ENCODE measurements at places on chromosomes 13 and 19.

- DNase-seq = no peak
Measured at GRCh38 chr13:71291842-71292146, 575.2 kb downstream of the DACH1 start.

GRCh38 chr13:109747524-109747923 is 38.9 kb downstream of the IRS2 start:
- no peak for DNase-seq

DNA sequence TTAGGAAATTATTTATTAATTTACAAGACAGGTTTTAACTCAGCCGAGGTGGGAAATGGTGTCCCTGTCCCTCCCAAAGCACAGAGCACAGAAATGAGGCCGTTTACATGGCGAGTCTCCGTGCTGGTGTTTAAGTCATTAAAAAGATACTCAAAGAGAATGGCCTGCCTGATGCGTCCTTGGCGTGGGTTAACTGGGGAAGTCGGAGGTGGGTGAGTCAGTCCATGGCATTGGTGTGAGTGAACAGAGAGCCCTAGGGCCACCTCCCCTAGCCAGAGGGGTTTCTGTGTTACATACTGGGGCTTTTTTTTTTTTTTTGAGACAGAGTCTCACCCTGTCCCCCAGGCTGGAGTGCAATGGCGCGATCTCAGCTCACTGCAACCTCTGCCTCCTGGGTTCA is 3.9 kb downstream of the FEM1A start:
- no peak for DNase-seq

- DNase-seq = no peak
Measured at GRCh38 chr13:38814331-38814730, 127.5 kb downstream of the FREM2 start.

DNA sequence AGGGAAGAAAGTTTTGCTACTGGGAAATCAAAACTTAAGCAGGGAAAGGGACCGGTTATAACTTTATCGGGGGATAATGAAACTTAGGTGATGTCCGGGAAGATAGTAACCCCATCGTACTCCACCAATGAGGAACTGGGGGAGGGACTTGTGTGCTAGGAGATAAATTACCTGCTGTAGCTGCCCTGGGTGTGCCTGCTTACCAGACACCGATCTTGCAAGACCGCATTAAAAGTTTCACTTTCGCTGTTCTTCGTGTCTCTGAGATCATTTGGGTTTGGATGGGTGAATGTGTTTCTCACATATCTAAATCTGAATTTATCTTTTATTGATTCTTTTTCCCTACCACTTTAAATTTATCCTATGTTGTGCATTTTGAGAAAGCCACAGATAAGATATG is 381.4 kb downstream of the SLITRK6 start:
- DNase-seq = no peak

- DNase-seq = no peak
Measured at GRCh38 chr13:29281932-29282495, 313.5 kb downstream of the SLC7A1 start.

GRCh38 chr13:92806215-92806614 is 420.4 kb upstream of the GPC6 start:
- DNase-seq = no peak

GRCh38 chr19:3759482-3760254 is 1.8 kb downstream of the APBA3 start:
- DNase-seq = no peak

DNA sequence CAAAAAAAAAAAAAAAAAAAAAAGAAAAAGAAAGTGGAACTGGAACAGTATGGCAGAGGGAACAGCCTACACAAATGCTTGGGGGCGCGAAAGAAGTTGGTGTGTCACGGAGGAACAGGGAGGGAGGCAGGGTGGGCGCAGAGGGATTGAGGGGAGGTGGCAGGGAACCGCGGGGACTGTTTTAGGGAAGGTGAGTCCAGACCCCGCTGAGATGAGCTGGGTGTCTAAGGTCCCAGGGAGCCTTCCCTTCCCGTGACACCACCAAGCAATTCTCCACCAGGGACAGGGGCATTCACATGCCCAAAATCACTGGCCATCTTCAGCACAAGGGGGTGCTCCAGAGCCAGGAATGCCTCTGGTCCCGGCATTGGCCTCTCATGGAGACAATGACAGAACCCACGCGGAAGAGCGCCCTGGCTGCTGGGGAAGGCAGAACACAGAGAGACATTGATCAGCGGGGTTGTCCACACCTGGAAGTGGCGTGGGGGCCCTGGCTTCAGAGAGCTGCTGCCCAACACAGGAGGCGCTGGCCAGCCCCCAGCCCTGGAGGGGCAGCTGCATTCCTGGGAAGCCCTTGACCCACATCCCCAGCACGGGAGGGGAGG is 6.9 kb downstream of the PEAK3 start:
- no peak for DNase-seq

GRCh38 chr13:103007427-103007762 is 58.8 kb downstream of the SLC10A2 start:
- DNase-seq = no peak

DNA sequence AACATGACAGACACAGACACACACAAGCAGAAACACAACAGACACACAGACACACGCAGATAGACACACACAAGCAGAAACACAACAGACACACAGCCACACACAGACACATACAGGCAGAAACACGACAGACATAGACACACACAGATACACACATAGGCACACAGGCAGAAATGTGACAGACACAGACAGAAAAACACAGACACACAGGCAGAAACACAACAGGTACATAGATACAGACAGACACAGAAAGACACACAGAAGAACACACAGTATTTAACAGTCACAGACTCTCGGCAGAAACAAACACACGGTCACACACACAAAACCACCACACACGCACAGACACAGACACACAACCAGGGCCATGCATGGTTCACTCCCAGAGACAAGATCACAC is 905 bp downstream of the TBXA2R start:
- no peak for DNase-seq

GRCh38 chr19:13665125-13665905 is 99.0 kb upstream of the MRI1 start:
- no peak for DNase-seq

DNA sequence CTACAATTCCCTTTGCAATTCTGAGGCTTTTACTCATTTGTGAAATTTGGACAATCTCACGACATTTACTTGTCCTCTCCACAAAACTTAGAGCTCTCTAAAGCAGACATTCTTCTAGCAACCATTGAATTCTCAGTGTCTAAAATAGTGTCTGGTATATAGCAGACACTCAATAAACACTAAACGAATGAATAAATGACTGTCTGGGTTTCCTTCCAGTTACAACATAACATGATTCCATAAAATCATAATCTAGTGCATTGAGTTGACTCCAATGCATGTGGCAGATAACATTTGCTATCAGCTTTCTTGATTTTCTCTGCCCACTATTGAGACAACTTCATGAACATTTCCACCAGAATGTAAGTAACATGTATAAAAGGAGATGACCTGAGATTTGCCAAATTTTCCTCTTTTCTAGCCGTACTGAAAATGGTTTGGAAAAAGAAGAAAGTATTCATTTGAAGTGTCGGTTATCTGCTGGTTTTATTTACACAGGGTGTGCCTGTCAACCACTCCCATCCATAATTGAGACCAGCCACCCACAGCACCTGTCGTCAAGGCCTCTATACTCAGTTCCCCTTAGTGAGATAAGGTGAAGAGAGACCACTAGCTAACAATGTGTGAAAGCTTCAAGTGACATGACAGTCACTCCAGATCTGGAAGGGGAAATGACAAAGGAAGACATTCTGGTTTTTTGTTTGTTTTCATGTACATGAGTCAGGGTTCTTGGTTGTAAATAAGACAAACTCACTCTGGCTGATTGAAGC is 4.8 kb upstream of the SERP2 start:
- no peak for DNase-seq

DNA sequence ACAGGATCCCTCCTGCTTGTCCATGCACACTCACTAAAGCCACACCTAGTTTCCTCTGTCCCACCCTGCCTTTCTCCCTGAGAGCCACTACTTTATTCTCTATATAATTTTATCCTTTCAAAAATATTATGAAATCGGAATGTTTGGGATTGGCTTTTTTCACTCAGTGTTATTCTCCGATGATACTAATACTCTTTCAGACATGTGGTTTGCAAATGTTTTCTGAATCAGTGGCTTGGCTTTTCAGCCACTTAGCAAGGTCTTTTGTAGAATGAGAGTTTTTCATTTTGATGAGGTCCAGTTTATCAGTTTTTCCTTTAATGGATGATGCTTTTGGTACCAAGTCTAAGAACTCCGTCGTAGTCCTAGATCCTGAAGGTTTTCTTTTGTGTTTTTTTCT is 11.6 kb downstream of the SPATA13 start:
- no peak for DNase-seq

GRCh38 chr13:59447846-59448620 is 715.7 kb downstream of the DIAPH3 start:
- DNase-seq = no peak

GRCh38 chr19:1663852-1664251 is 11.4 kb upstream of the TCF3 start:
- DNase-seq = no peak

GRCh38 chr13:43157796-43158195 is 134.4 kb downstream of the DNAJC15 start:
- no peak for DNase-seq

GRCh38 chr13:28526876-28527275 is 31.9 kb upstream of the FLT1 start:
- no peak for DNase-seq

Measured in stimulated activated CD8-positive, alpha-beta memory T cell treated with anti-CD3 and anti-CD28 coated beads, Interleukin-15, amount 100 ng/mL, for 4 hours (primary cell).